GM13977 (cell line): ENCODE measurements at places on chromosomes 11 and 22.

DNA sequence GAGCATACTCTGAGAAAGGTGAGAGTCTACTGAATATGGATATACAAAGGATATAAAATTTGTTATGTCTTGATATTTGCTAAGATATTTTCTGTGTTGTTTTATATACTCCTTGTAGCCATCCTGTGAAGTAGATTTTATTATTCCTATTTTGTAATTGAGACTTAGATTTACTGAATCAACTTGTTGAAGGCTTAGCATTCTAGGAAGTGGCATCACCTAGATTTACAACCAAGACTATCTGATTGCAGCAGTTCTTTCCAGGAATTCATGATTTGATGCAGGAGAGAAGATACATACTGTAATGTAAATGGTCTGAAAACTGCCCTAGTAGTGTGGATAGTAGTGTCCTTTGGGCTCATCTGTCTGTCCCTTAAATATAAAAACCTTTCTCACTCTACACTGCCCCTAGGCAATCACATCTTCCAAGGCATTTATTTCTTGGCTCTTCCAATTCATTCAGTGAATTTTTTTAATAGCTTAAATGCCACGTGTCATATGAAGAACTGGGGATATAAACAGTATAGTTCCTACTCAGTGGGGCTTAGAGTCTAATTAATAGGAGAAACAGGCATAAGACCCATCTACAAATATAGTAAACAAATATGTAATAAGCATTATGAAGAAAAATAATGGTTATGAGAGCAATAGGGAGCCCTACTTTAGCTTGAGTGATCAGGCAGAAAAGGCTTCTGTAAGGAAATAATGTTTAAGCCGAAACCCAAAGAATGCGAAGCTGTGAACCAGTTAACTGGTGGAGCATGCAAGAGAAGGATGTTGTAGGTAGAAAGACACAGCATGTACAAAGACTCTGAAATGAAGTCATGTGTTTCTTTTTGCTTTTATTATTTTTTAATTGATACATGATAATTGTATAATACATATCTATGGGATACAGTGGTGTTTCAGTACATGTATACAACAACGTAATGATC, 13.6 kb downstream of the IPO7 start:
- DNase-seq = no peak

GRCh38 chr11:73982595-73982989, at the start of gene UCP2:
Gene UCP2, minus strand, starts transcription at chr11:73982843. Its CDS starts 4,465 bp downstream, at chr11:73978378.
- peak; percentile 86 for DNase-seq

DNA sequence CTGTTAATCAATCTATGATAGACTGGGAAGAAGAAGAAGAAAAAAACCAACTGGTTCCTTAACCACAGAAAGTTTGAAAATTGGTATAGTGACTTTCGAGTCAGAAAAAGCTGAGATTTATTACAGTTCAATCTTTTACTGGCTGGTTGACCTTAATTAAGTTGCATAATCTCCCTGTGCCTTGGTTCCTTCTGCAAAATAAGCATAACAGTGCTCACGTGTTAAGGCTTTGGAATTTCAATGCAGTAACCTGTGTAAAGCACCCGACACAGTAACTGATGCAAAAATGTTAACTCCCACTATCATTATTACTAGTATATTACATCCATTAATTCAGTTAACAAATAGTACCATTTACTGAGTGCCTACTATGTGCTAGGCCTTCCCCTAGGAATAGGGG, 22.6 kb upstream of the E2F8 start:
- no peak for DNase-seq

GRCh38 chr11:26828288-26828687, 106.4 kb upstream of the SLC5A12 start:
- DNase-seq = no peak

DNA sequence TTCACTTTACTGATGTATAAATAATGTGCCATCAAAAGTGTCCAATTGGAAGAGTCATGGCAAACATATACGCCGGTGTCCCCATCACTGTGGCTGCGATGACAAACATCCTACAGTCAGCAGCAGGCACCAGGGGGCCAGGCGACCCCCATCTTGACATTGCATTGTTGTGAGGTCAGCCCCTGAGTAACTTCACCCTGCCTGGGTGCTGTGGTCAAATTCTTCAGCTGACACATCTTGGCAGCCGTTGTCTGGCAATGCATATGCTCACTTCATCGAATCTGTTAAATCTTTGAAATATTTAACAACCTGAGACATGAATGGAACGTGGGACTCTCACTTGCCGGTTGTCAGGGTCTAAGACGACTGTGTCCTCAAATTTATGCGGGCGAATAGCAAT, 430.9 kb downstream of the BRD1 start:
- no peak for DNase-seq

GRCh38 chr22:22047266-22047665, 64.7 kb upstream of the TOP3B start:
- DNase-seq = no peak

DNA sequence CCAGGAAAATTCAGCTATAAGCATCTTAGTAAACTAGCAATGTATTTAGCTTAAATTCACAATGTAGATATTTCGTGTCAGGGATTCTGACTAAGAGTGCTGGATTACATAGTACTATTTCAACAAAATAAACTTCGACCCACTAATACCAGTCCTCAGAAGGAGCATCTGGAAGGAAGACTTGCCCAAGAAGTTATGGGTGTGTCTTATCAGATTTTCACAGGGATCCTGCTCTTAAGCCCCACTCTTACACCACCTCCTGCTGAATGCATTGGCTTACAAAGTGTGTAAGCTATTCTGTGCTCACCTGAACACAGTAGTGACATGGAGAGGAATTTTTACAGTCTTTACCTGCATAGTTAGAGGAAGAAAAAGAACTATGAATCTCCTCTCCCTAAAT, 35.4 kb upstream of the ANO5 start:
- no peak for DNase-seq

DNA sequence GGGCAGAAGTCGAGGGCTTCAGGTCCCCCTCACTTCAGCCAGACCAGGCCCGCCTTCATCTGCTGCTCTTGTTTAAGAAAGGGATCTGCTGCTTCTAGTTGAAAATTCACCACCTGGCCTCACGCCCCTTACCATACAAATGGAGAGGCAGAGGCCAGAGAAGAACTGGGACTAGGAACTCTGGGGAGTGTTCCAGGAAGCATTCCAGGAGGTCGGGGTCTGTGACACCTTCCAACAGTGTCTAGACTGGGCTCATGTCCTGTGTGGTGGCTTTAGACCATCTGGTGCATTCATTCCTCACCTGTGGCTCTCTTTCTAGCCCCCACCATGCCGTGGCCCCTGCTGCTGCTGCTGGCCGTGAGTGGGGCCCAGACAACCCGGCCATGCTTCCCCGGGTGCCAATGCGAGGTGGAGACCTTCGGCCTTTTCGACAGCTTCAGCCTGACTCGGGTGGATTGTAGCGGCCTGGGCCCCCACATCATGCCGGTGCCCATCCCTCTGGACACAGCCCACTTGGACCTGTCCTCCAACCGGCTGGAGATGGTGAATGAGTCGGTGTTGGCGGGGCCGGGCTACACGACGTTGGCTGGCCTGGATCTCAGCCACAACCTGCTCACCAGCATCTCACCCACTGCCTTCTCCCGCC, 12.3 kb downstream of the TSKU start:
- DNase-seq = peak; percentile 15

- DNase-seq = no peak
Observed at GRCh38 chr11:42271306-42271705, 811.9 kb upstream of the LRRC4C start.

GRCh38 chr11:65793625-65794400, 7.0 kb downstream of the OVOL1 start:
- DNase-seq = no peak

DNA sequence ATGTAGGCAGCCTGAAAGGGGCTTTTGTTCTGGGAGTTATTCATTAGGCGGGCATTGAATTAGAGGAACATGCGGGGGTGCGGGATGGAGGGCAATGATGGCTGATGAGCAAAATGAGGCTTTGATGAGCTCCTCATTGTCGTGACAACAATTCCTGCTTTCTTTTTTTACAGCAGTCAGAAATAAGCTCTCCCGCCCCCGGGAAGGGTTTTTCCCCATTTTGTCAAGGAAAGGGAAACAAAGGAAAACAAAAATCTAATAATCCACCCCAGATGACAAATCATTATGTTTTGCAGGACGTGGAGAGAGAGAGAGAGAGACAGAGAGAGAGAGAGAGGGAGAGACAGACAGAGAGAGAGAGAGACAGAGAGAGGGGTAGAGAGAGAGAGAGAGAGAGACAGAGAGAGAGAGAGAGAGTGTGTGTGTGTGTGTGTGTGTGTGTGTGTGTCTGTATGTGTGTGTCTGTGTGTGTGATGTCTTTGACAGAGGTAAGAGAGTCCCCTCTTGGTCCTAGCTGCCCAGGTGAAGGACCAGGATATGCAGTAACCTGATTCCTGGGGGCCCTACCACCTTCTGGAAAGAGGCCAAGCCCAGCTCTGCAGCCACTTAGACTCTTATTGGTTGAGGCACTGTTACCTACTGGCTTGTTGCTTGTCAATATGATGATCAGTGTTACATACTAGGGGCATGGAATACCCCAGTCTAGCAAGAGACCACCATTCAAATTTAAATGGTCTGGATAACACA, 46.7 kb upstream of the PARVA start:
- no peak for DNase-seq

- no peak for DNase-seq
Observed at GRCh38 chr22:41684194-41684593, 4.5 kb downstream of the SNU13 start.

DNA sequence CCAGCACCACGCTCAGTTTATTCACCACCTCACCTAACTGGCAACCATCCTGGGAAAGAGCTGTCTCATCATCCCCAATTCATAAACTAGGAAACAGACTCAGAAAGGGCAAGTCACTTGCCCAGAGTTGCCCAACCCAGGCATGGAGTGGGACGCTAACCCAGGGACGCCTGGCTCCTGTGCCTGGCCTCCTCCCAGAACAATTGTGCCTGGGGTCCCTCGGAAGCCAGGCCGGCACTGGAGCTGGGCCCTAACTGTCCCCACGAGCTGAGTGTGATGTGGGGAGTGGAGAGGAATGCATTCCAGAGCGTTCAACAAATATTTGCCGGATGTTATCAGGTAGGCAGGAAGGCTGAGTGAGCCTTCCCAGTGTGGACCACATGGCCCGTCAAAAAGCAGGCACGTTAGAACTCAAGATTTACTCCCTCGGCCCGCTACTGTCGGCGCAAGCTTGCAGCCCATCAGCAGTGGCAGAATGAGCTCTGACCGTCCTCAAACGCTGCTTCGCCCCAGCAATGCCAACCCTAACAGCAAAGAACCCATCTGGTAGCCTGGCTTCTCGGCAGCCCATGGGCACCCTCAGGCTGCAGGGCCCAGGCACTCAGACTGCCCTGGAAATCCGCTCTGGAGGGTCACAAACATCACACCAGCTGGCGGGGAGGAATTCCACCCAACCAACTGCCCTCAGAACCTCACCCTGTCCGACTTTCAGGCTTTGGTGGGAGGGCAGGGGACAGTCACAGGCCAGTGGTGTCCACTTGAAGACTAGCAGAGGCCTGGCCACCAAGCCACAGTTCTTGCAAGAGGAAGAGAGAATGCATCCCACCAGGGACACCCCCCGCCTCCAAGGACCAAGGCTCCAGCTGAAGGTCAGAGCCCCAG, 35.6 kb downstream of the MYH9 start:
- DNase-seq = no peak

DNA sequence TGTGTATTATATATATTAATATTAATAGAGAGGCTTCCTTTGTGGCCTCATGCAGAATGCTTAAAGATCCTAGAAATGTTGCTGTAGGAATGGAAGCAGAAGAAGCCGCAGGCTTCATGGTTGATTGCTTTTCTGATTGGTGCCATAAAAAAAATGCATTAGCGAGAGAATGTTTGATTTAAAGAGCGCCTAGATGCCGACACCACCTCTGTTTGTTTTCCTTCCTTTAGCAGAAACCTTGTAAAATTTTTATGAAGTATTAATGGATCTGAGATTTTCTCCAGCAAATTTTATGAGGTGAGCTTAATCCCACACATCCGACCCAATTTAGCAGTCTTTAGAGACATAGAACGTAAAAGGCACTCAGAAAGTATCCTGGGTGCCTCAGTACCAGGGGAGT, 587.5 kb downstream of the NTM start:
- DNase-seq = no peak

DNA sequence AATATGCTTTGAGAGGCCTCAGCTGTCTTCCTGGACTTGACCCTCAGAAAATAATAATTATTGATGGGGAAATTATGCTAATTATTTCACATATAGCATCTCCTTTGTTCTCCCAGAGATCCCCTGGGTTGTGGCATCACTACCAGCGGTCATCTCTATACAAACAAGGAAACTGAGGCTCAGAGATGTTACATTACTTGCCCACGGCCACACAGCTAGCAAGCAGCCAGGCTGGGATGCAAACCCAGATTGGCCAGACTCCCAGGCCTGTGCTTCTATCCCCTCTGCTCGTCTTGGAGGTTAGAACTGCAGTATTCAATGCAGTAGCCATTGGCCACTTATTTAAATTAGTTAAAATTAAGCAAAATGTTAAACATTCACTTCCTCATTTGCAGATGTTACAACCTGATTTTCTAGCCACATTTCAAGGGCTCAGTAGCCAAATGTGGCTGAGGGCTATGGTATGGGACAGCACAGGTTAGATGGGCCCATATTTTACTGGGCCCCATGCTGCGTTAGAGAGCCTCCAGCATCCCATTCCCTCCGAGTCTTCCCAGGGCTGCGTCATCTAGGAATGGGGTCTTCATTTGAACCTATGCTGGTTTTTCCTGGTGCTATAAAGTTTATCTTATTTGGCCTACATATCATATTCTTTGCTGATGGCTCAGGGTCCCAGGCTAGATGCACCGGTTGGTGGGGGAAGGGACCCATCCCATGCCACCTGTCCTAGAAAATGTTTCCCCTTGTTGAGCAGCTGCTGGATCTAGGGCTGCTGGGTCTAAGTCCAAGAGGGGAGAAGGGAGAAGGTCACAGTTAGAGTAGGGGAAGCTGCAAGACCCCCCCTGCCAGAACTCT, 2.2 kb downstream of the SLC35C1 start:
- DNase-seq = no peak

- DNase-seq = no peak
Observed at GRCh38 chr11:92845805-92846204, 123.6 kb upstream of the MTNR1B start.

DNA sequence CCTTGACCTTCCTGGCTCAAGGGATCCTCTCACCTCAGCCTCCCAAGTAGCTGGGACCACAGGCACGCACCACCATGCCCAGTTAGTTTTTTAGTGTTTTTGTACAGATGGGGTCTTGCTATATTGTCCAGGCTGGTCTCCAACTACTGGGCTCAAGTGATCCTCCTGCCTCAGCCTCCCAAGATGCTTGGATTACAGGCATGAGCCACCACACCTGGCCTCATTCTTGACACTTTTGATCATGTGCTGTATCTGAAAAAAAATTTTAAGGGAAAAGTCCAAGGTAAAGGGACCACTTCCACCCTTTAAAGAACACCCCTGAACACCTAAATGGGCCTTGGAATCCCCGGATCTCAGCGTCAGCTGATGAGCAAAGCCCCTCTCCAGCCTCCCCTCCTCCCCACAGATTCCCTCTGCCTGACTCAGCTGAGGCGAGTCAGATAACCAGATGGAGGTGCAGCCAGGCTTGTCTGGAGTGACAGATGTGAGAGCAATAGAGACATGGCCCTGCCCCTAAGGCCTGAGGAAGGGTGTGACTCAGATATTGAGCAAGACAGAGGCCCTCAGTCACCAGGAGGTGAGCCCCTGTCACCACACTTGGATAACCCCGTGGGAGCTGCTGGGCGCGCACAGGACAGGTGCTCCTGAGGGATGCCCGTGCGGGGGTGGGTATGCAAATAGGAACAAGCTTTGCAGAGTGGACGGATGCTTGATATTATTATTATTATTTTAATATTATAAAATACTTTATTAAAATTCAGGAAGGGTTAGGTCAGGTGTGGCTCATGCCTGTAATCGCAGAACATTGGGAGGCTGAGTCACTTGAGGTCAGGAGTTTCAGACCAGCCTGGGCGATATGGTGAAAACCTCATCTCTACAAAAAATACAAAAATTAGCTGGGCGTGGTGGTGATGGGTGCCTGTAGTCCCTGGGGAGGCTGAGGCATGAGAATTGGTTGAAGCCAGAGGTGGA, 5.0 kb upstream of the CCDC88B start:
- peak; percentile 93 for DNase-seq
